ENCODE measurements at places on chromosomes 5 and 9.

GRCh38 chr9:94718936-94719335 lies 7.6 kb upstream of the AOPEP start:
- no peak for DNase-seq

- no peak for DNase-seq
Measured at GRCh38 chr5:143573568-143574170, 170.2 kb upstream of the NR3C1 start.

DNA sequence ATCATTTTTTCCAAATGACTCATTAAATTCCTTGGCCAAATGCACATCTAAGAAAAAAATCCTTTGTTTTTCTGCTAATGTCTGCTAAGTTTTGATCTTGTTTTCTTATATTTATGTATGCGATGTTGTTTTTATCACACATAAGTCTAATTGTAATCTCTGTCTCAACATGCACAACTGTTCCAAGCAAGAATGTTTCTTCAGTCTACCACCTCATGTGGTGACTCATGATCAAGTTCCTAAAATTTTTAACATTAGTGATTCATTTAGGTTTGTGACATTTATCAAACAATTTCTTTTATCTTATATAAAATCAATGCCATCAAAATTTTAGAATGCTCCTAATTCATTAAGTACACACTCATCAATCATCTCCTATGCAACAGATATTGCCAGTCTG lies 763.9 kb upstream of the FAM174A start:
- no peak for DNase-seq

GRCh38 chr5:4725594-4725993 lies 414.5 kb upstream of the ADAMTS16 start:
- no peak for DNase-seq

GRCh38 chr5:127111112-127111511 lies 37.8 kb upstream of the C5orf63 start:
- no peak for DNase-seq

DNA sequence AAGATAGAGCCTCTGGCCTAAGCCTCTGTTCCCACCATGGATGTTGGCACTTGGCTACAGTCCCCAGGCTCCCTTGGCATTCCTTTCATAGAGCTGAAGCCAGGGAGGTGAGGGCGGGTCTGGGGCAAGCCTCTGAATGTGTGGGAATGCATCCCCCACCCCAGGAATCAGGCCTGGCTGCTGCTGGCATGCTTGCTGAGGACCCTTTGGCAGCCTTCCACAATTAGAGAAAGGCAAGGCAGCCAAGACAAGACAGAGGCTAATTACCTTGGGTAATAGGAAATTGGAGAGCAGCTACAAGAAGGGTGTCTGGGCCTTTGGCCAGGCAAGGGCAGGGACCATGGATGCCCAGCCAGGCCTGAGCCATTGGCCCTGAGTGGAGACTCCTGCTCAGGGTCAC lies 204.4 kb upstream of the TRIM32 start:
- DNase-seq, result no peak

DNA sequence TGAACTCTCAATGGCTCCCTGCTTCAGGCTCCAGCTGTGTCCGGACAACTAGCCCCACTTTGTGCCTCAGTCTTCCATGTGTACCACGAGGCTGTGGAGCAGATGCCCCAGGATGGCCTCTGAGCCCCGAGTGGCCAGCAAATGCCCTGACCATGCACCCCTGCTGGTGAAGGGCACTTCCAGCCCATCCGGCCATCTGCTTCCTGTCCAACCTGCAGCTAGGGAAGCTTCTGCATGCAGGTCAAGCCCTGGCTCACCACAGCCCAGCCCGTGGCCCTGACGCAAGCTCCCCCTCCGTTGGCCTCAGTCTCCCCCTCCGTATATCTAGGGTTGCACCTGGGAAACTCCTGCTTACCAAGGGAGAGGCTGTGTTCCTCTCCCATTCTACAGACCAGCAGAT lies 4.8 kb downstream of the NINJ1 start:
- DNase-seq, result no peak

- no peak for DNase-seq
Measured at GRCh38 chr5:597871-598563, 14.1 kb upstream of the CEP72 start.

DNA sequence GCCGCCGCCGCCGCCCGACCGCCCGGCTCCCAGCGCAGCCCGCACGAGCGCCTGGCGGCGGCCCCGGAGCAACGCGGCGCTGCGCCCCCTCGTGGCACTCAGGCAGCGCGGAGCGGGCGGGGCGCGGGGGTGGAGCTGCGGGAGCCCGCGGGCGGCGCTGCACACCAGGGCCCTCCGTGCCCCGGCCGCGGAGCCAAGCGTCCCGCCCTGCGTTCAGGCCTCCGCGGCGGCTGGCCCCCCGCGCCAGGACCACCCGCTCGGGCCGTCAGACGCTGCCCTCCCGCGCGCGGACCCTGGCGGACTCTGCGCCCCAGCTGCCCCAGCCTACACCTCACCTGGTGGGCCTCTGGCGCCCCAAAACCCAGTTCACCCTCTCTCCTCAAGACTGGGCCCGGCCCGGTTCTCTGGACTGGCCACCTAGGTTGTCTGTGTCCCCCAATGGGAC lies at the start of gene RASGEF1C:
TSS of gene RASGEF1C (minus strand) at position 75 of the 445 bp plus-strand sequence. CDS start 71,159 bp downstream, outside the sequence.
- DNase-seq, result peak; percentile 35

- DNase-seq, result no peak
Measured at GRCh38 chr5:153893817-153894216, 144.9 kb downstream of the FAM114A2 start.

DNA sequence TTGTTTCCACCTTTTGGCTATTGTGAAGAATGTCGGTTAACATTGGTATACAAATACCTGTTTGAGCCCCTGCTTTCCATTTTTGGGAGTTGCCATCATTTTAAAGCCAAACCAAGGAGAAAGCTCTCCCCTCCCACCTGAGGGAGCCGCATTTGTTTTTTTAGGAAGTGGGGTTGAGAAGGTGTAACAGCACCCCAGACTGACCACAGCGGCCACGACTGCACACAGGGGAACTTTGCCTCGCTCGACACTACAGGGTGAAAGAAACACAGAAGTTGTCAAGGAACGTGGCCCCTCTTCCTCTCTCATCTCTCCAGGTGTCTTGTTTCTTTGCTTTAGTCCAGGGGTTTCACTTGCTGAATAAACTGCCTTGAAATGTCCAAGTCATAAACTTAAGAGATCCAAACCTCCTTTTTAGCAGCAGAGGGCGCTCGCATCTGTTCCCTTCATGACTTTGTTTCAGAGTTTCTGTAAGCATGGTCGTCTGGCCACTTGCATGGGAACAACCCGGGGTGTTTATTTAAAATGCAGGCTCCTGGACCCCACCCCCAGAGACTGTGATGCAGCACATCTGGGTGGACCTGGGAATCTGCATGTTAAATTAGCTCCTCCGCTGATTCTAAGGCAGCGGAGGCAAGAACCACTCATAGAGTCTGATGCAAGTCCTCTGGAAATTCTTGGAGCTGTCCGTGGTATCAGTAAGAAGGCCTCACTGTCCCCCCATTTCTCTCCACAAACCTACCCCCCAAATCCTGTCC lies 2.1 kb upstream of the TTLL11 start:
- DNase-seq, result peak; percentile 8

- peak; percentile 36 for DNase-seq
Measured at GRCh38 chr5:1105350-1106265, 6.3 kb downstream of the SLC12A7 start.

GRCh38 chr9:20805766-20806165 lies 121.7 kb downstream of the FOCAD start:
- no peak for DNase-seq

DNA sequence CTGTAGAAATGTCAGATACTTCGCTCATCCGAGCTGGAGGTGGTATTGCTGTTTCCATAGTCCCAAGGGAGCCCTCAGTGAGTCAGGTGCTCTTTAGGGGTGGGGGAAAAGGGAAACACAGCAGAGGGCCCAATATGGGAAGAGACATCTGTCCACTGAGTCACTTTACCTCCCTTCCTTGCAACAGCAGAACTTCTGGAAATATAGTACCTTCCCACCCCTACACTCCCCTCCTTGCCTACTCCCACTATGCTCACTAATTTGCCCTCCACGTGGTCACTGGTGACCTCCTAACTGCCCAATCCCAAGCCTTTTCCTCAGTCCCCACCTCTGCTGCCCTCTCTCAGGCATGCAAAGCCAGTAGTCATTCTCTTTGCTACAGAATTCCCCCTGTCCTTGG lies 1.9 kb downstream of the HK3 start:
- no peak for DNase-seq

DNA sequence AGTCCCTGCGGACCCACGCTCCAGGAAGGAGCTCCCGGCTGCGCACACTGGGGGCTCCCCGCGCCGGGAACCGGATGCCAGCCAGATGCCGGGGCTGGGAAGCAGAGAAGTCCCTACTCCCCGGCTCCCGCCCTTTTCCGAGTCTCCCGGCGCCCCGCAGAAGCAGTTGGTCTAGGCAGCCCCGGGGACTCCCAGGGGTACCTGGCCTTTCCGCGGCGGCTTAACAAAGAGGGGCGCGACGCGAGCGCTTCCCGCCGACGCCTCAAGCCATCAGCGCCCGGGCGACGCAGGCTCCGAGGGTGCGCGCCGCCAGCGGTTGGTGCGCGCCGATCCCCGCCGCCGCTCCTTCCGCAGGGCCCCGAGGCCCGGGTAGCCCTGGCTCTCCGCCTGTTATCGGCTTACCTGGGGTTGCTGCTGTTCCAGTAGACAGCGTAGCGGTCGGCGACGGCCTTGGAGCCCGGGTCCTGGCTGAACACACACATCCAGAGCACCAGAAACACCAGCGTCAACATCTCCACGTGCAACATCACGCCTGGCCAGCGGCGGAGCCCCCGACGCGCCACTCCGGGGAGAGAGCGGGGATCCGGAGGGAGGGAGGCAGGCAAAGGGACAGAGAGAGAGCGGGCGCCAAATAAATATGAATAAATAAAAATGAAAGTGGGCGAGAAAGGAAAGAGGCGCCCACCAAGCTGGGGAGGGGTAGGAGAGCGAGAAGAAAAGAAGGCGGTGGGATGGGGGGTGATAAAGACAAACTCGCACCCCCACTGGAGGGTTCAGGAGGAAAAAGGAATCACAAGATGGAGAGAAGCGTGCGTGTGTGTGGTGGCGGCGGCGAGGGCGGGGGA lies 428 bp downstream of the EFNA5 start:
- no peak for DNase-seq

GRCh38 chr5:77847814-77848290 lies 71.7 kb upstream of the TBCA start:
- no peak for DNase-seq

- DNase-seq, result no peak
Measured at GRCh38 chr9:107905308-107906020, 415.9 kb upstream of the KLF4 start.

GRCh38 chr5:81849770-81850367 lies 99.0 kb upstream of the SSBP2 start:
- DNase-seq, result no peak

DNA sequence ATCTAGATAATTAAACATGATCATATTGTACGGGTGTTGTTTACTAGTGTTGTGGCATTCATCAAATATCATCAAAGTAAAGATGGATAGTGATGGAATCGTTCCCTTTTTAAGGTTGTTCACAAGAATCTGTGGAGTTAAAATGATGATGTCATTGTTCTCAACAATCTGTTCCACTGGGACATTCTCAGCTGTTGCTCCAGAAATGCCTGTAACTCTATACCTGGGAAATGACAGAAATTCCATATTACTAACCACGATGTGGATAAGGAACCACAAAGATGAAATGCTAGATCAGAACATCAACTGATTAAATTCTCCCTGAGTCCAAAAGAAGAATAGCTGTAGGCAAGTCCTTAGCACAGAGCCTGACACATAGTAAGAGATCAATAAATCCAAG lies 38.0 kb downstream of the RIGI start:
- no peak for DNase-seq

DNA sequence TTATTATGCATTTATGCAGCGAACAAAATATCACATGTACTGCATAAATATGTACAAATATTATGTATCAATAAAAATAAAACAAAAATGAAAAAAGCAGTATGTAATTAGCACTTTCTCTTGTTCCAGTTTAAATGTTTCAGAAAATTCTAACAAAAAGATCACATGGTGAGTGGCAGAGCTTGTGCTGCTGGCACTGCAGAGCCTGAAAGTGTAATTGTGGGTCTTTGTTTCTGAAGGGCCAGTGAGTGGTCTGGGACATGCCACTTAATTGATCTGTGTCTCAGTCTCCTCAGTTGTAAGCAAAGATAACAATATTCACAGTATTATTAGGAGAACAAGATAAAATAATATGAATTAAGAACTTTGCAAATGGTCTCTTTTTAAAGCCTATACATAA lies 39.5 kb upstream of the RAI14 start:
- DNase-seq, result no peak

- no peak for DNase-seq
Measured at GRCh38 chr5:140391312-140391711, 10.3 kb upstream of the ANKHD1 start.

DNA sequence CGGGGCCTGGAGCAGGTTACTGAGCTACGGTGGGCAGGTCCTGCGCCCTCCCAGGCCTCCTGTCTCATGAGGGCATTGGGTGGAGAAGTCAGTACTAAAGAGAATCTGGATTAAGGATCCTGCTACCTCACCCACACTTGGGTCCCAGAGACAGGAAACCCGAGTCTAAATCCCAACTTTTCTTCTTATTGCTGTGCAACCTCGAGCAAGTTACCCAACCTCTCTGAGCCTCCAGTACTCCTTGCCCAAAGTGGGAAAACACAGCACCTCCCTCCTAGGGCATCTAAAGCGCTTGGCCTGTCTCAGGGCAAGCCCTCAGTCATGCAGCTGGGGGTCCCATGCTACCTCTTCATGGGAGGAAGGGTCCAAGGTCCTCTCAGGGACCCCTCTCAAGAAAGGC lies 28.2 kb downstream of the ASS1 start:
- DNase-seq, result no peak

DNA sequence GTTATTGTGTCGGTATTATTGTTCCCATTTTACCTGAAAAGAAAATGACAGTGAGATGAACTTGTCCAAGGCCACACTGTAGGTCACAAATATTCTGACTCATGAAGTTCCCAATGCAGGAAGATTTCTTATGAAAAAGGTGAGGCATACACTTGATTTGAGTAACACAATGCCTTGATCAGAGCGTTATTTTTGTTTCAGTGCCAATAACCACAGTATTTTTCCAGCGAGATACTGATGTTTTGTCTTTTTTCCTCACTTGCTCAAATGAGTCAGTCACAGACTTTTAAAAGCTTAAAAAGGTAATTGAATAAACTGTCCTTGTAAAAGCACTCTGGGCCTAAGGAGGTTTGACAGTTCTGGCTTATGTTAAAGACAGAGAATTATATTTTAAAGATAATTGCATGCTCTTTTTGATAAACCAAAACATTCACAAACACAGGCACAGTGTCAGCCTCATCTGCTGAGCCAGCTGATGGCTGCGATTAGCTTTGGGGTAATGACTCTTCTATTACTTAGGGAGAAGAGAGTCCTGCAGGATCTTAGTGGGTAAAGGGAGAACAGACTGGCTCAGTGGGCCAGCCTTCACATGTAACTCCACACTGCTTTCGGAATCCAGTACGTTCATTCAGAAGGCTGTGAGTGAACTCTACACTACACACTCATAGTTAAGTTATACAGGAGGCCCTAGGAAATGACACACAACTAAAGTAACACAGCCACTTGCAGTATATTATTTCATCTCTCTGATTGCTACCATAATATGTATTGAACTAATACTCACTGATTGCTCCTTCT lies 165.5 kb upstream of the CD180 start:
- no peak for DNase-seq

- DNase-seq, result no peak
Measured at GRCh38 chr9:131649646-131650045, 90.2 kb downstream of the RAPGEF1 start.

- no peak for DNase-seq
Measured at GRCh38 chr9:77827104-77827784, 179.1 kb upstream of the GNA14 start.

- no peak for DNase-seq
Measured at GRCh38 chr9:114370251-114370967, 17.4 kb downstream of the AKNA start.

- DNase-seq, result no peak
Measured at GRCh38 chr9:76580188-76580587, 121.2 kb downstream of the GCNT1 start.

All from stimulated activated CD8-positive, alpha-beta memory T cell treated with anti-CD3 and anti-CD28 coated beads, Interleukin-12 subunit alpha, Interleukin-12 subunit beta, amount 100 ng/mL, for 4 hours (primary cell).